Bronchus fibroblast of lung (primary cell): ENCODE measurements at places on chromosomes 4 and X. TPM values are rescaled to one million over a fixed set of nuclear protein-coding genes. Genes with fewer than 3 reads are reported as not detected.

SOWAHD gene
- total RNA-seq, result 0.17 and 0.30 TPM in 2 replicates

FOXR2 gene
- total RNA-seq, result not detected in 2 replicates

CCKAR gene
- total RNA-seq, result not detected in 2 replicates

ANTXR2 gene
- total RNA-seq, result 30.8 and 33.3 TPM in 2 replicates

ARMCX1 gene
- total RNA-seq, result 27.5 and 34.6 TPM in 2 replicates

H2BW2 gene
- not detected in 2 replicates for total RNA-seq

ASB12 gene
- 0.17 TPM in 1 of 2 replicates, not detected in the other for total RNA-seq

PDGFRA gene
- total RNA-seq, result 61.5 and 69.4 TPM in 2 replicates

TMEM271 gene
- total RNA-seq, result not detected in 2 replicates

DCLK2 gene
- total RNA-seq, result 4.6 and 5.4 TPM in 2 replicates
